Naive thymus-derived CD8-positive, alpha-beta T cell (primary cell): ENCODE measurements at places on chromosomes 11 and 22. TPM values are rescaled to one million over a fixed set of nuclear protein-coding genes. Genes with fewer than 3 reads are reported as not detected.

Gene SREBF2
- 106 TPM for total RNA-seq

Gene APOBEC3F
- total RNA-seq = 22.2 TPM

Gene LRRC74B
- total RNA-seq = not detected

Gene POTEH
- total RNA-seq = not detected

Gene KDM4D
- 0.69 TPM for total RNA-seq

Gene OR4B1
- total RNA-seq = not detected

Gene RIBC2
- total RNA-seq = not detected

Gene FLRT1
- total RNA-seq = not detected

Gene INPP5J
- total RNA-seq = 0.47 TPM

DNA sequence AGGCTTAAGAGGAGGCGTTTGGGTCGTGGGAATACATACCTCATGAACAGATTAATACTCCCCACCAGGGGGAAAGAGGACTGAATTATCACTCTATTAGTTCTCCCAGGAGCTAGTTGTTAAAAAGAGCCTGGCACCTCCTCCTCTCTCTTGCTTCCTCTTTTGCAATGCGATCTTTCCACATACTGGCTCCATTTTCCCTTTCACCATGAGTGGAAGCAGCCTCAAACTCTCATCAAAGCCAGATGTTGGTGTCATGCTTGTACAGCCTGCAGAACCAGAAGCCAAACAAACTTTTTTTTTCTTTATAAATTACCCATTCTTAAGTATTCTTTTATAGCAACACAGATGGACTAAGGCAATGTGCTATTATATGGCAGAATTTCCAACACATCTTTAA lies 258.5 kb downstream of the FAM76B start:
- peaks cover 12% of the 10 kb centered on the region for H3K36me3 ChIP-seq
- no peaks in the 10 kb centered on the region for H3K4me1 ChIP-seq
- no peak for DNase-seq
- H3K27me3 ChIP-seq = no peaks in the 10 kb centered on the region

DNA sequence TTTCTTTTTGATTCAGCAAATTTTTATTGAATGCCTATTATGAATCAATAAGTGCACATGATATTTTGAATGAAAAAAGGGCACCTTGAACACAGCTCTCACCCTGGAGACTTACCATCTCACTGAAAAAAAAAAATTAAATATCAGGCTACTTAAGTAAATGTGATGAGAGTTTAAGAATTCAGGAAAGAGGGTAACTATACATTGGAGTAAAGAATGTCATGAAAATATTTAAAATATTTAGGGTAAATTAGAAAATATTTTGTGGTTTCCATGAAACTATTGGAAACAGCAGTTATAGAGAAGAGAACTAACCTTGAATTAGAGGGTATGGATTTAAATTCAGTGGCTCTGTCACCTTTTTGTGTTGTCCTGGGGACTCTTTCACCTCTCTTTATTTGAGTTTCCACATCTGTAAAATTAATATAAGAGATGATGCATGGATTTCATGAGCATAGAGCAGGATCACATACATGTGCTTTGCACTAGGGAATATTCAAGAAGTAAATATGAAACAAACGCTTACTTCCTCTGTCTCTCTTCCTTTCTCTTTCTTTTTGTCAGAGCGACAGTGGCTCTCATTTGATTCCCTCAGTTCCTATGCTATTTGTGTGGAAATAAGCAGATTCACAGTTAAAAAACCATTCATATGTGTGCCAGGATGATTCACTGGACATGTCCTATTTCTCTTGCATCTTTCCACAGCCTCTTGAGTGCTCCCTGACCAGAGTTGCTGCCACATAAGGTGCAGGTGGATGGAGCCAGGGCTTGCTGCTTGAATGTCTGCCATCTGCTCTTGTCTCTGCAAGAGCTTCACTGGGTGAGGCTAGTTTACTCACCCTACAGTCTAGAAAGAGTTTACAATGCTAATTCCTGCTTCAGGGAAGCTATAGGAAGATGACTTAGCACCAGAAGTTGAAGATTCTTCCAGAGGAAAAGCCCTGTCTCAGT lies 533.1 kb downstream of the ETS1 start:
- no peaks in the 10 kb centered on the region for H3K36me3 ChIP-seq
- H3K27me3 ChIP-seq = no peaks in the 10 kb centered on the region
- H3K4me3 ChIP-seq = peak overlapping the region; percentile 73
- DNase-seq = peak; percentile 30

DNA sequence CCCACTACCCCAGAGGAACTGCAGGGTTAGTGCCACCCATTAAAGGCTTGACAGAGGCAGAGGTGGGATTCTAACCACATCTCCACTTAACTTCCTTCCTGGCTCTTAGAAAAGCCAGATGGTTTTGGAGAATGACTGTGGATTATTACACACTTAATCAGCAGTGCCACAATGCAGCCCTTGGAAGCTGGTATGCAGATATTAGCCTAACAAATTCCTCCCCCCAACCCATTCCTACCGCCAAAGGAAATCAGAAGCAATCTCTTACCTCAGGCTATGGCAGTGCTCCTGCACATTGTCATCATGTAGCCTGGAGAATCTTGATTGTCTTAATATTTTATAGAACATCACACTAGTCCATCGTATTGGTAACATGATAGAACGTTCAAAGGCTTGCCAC lies 23.2 kb upstream of the NRGN start:
- H3K27ac ChIP-seq = no peak overlapping the region
- DNase-seq = no peak
- peaks cover 6% of the 10 kb centered on the region for H3K36me3 ChIP-seq
- H3K4me1 ChIP-seq = peaks cover 18% of the 10 kb centered on the region
- H3K4me3 ChIP-seq = no peak overlapping the region

- peaks cover 20% of the 10 kb centered on the region for H3K4me1 ChIP-seq
- no peaks in the 10 kb centered on the region for H3K36me3 ChIP-seq
- no peak overlapping the region for H3K4me3 ChIP-seq
Measured at GRCh38 chr11:111941963-111942362, 4.8 kb downstream of the DIXDC1 start.

- H3K4me3 ChIP-seq = no peak overlapping the region
- no peaks in the 10 kb centered on the region for H3K36me3 ChIP-seq
- no peaks in the 10 kb centered on the region for H3K4me1 ChIP-seq
- H3K27me3 ChIP-seq = peaks cover 2% of the 10 kb centered on the region
Measured at GRCh38 chr11:15430381-15430780, 315.7 kb downstream of the INSC start.

GRCh38 chr11:34976496-34977088 lies 60.2 kb downstream of the PDHX start:
- DNase-seq = no peak
- H3K27ac ChIP-seq = no peak overlapping the region
- no peak overlapping the region for H3K4me3 ChIP-seq
- H3K4me1 ChIP-seq = peaks cover 27% of the 10 kb centered on the region
- peaks cover 37% of the 10 kb centered on the region for H3K36me3 ChIP-seq

- no peak for DNase-seq
- peaks cover 24% of the 10 kb centered on the region for H3K4me1 ChIP-seq
- peaks cover 5% of the 10 kb centered on the region for H3K36me3 ChIP-seq
- peak overlapping the region; percentile 77 for H3K27ac ChIP-seq
Measured at GRCh38 chr11:73520353-73521061, 77.4 kb downstream of the FAM168A start.

GRCh38 chr11:121318848-121319834 lies 26.6 kb downstream of the SC5D start:
- no peak overlapping the region for H3K4me3 ChIP-seq
- DNase-seq = peak; percentile 57
- H3K4me1 ChIP-seq = peaks cover 16% of the 10 kb centered on the region
- no peak overlapping the region for H3K27ac ChIP-seq

DNA sequence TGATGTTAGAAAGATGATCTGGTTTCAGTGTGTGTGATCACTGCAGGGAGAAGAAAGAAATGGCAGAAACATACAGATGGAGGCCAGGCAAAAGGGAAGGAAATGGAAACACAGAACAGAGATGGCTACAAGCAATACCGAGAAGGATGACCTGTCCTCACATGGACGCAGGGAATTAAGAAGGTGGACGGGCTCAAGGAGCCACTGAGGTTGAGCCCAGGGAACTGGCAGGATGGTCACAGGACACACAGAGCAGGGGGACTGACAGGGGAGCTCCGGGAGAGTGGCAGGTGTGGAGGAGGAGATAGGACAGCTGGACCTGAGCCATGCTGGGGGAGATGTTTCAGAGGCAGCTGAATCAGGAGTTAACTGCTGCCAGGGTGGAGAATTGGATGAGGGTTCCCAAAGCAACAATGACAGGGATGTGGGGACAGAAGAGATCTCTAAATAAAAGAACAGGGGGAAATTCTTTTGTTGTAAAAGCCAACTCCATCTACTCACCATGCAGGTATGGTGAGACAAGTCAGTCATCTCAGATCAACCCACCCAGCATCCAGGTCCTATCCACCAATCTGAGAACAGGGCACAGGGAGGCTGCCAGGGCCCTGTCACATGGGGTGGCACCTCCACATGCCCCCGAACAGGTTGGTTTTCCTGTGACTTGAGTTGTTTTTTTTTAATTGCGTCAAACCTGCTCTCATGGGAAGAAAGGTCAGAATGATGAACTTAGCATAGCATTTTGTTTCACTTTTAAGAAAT lies 26.3 kb downstream of the KLHL22 start:
- H3K4me1 ChIP-seq = peaks cover 52% of the 10 kb centered on the region
- no peaks in the 10 kb centered on the region for H3K27me3 ChIP-seq
- H3K4me3 ChIP-seq = peak overlapping the region; percentile 39
- DNase-seq = no peak
- peaks cover 5% of the 10 kb centered on the region for H3K36me3 ChIP-seq
- peak overlapping the region; percentile 84 for H3K27ac ChIP-seq

DNA sequence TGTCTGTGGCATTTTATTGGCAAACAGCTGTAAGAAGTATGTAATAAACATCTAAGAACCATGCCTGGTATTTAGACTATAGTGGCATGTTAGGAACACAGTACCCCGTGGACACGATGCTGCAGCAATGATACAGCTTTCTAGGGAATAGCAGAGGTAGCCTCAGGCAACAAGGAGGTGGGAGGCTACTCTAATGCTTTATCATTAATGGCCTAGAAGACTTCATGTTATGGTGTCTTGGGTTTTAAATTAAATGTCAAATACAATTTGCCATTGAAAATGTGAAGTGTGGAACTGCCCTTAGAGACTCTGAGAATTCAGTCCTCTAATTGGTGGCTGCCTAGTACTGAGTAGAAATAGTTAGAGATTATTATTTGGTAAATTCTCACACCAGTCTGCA lies 516.9 kb downstream of the CNTN5 start:
- no peak overlapping the region for H3K27ac ChIP-seq
- no peak overlapping the region for H3K4me3 ChIP-seq
- H3K27me3 ChIP-seq = no peaks in the 10 kb centered on the region
- H3K4me1 ChIP-seq = no peaks in the 10 kb centered on the region
- no peak for DNase-seq
- H3K36me3 ChIP-seq = no peaks in the 10 kb centered on the region

GRCh38 chr22:24413736-24414385 lies 13.5 kb upstream of the ADORA2A start:
- DNase-seq = no peak
- no peaks in the 10 kb centered on the region for H3K36me3 ChIP-seq
- H3K4me3 ChIP-seq = no peak overlapping the region
- no peak overlapping the region for H3K27ac ChIP-seq
- H3K4me1 ChIP-seq = peaks cover 17% of the 10 kb centered on the region

DNA sequence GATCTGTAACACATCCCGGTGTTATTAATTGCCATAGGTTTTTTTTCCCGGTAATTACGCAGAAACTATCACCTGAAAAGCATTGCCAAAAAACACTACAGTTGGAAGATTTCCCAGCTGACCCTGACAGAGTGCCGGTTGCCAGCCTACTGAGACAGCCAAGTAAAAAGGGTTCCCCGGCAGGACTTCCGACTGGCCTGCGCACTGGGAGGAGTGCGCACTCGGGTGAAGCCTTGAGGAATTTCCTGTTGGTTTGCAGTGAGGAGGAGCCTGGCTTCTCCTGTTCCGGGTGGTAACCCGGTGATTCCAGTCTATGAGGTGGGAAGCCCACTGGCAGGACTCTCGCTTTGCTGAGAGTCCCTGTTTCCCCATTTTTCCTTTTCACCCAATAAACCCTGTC lies 52.1 kb downstream of the CNTF start:
- H3K36me3 ChIP-seq = no peaks in the 10 kb centered on the region
- H3K27ac ChIP-seq = no peak overlapping the region
- H3K27me3 ChIP-seq = no peaks in the 10 kb centered on the region
- no peaks in the 10 kb centered on the region for H3K4me1 ChIP-seq

- peaks cover 14% of the 10 kb centered on the region for H3K27me3 ChIP-seq
- DNase-seq = no peak
- no peak overlapping the region for H3K27ac ChIP-seq
- peaks cover under 1% of the 10 kb centered on the region for H3K36me3 ChIP-seq
Measured at GRCh38 chr11:110513259-110513801, 83.6 kb downstream of the FDX1 start.

DNA sequence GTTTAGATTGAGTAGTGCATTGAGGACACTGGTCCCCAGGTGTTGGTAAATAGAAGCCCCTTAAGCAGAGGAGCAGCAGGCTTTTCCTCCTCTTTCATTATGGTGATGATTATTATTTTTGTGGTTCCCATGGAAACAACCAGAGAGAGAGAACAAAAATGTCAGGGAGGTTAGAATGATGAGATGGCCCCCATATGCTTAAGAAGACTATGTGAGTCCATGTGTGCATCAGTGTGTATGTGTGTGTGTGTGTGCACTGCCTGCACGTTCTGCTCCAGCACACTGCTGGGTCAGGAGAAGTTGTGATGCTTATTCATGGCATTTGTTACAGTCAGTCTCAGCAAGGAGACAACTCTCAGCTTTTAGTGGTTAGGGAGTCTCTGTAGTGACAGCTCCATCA lies 724.2 kb downstream of the NTM start:
- H3K27me3 ChIP-seq = no peaks in the 10 kb centered on the region
- H3K4me3 ChIP-seq = no peak overlapping the region
- no peaks in the 10 kb centered on the region for H3K4me1 ChIP-seq
- no peak for DNase-seq
- no peak overlapping the region for H3K27ac ChIP-seq
- H3K36me3 ChIP-seq = no peaks in the 10 kb centered on the region

GRCh38 chr11:119377112-119377901 lies 4.2 kb downstream of the USP2 start:
- no peak overlapping the region for H3K27ac ChIP-seq
- no peaks in the 10 kb centered on the region for H3K4me1 ChIP-seq
- no peak for DNase-seq
- no peaks in the 10 kb centered on the region for H3K36me3 ChIP-seq

- peaks cover 26% of the 10 kb centered on the region for H3K36me3 ChIP-seq
- no peaks in the 10 kb centered on the region for H3K4me1 ChIP-seq
- H3K4me3 ChIP-seq = no peak overlapping the region
- H3K27ac ChIP-seq = no peak overlapping the region
Measured at GRCh38 chr11:71286701-71287643, 34.6 kb upstream of the SHANK2 start.
